Fibroblast of mammary gland (primary cell): ENCODE measurements at places on chromosomes 3 and 15.
A peak's percentile ranks its signal among the peaks of the same experiment; 100 is the strongest.

- no peak for DNase-seq
Measured at GRCh38 chr15:64501396-64501715, 41.0 kb downstream of the ZNF609 start.

DNA sequence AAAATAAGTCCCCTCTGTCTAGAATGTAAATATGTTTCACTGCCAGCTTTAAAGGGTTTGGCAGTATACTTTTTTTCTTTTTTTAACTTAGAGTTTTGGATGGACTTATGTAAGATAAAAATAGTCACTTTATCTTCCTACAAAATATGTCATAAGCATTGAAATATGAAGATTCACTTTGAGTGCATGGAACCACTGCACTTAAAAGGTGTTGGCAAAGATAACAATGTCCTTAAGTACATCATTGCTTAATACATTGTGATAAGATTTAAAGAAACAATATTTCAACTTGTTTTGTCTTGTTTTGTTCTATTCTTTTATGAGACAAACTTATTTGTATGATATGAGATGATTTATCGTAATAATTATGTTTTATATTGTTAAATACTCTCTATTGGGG is 66.3 kb upstream of the NAALADL2 start:
- no peak for DNase-seq

GRCh38 chr15:48333540-48333939 is 2.3 kb downstream of the DUT start:
- DNase-seq: no peak

DNA sequence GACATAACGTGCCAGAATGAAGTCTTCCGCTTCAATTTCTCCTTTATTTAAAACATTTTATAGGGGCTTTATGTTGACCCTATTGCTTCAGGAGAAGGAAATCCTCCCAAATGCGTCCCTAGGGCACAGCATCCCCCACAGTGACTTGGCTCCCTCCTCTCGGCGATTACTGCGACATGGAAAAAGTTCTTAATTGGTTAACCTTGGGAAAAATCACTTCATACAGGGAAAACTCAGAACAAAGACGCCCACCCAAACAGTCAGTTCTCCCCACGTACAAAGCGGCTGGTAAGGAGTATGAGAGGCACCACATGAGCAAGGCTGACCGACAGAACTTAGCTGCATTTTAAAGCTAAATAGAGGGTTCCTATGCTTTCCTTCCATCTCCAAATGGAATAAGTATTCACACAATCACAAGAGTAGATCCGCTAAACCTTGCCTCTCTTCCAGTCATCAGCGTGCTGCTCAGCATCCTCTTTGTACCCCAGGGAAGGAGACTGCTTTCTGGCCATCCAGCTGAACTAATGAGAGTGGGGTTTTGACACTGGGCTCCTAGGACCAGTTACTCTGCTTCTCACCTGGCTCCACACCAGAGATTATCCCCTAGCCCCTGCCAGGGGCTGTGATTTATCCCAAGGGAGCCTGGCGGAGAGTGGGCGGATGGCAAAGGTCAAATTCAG is 415.3 kb upstream of the WNT5A start:
- no peak for DNase-seq

GRCh38 chr3:124878561-124879336 is 8.4 kb downstream of the ITGB5 start:
- DNase-seq: peak; percentile 99

DNA sequence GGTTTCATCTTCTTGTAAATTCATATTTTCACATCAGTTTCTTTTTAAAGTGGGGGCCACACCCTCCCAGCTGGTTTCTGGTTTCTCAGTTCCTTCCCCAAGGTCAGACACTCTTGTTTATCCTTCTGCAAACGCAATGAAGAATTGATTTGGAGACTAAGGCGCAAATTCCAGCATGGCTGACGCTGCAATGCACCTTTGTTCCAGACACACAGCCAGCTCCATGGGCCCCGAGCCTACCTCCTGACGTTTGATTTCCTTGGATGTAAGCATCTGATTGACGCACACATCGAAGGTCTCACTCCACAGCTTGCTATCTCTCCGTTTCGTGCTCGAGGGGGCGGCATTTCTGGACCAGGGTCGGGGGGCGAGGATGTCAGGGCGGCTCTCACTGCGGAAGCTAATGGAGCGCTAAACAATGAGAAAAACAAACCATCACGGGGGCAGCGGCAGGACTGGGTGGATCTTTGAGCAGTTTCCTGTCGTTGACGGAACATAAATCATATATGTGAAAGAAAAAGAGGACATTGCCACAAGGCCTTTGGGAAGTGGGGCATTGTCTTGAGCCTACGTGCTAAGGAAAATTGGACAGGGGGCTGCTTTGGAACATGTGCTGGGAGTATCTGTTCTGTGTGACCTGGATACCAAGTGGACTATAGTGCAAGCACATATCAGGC is 46.9 kb downstream of the ARHGEF3 start:
- no peak for DNase-seq

DNA sequence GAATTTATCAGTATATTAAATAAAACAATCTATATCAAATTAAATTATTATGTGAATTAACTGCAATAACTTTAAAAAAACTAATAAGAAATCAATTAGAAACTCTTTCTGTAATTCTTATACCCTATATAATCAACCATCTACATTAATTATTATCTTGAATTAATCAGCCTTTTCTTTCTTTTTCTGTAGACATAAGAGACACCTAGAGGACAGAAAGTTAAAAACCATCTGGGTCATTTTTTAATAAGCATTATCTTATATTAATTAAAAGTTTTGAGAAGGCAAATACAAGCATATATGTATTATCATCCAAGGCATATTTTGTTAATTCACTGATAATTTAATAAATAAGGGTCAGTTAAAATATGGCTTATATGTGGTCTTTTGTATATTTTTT is 24.2 kb upstream of the SLC25A26 start:
- DNase-seq: peak; percentile 16

DNA sequence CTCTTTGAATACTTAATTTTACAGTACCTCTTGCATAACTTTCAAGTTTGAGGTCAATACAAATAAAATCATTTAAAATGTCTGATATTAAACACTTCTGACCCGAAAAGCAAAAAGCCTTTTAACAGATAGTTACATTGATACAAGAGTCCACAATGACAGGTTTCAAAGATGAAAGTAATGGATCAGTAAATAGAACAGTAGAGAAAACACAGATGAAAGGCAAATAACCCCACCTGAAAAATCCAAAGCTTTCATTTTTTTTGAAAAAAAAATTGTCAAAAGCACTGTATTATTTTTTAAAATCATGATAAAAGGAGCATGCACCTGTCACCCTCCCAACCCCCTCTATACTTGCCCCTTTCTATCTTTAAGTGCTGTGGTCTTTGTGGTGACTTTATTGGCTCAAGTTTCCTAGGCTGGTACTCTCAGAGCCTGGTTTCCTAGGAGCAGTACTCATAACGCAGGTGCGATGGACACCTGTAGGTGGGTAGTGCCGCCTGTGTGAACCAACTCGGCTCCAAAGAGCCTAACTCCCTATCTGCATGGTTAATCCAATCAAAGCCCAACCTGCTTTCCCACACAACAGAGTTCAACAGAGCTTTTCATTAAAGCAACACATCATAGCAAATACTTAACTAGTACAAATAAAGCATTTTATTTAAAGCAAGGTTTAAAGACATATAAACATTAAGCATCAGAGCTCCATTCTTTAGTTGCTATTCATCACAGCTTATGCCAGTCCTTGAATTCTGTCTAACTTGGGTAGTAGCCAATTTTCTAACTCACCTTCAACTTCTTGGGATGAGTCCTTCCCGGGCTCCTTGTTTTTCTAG is 32.2 kb downstream of the LIPC start:
- no peak for DNase-seq

GRCh38 chr3:56135941-56136340 is 332.3 kb downstream of the ERC2 start:
- peak; percentile 50 for DNase-seq

DNA sequence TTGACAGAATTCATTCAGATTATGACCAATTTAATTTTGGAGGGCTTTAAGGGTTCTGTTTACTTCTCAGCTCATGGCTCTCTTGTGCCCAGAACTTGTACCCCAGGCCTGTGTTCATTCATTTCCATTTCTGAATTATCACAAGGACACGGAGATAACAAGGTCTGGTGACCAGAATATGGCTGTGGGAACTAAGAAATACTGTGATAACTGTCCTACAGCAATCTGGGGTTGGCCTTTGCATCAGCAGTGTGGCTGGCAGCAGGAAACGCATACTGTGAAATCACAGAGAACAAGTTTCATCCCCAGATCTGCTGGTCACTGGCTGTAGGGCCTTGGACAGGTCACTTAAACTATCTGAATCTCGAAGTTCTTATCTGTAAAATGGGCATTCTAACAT is 41.8 kb upstream of the TPM1 start:
- DNase-seq: no peak

- DNase-seq: peak; percentile 8
Measured at GRCh38 chr3:104987859-104988258, 378.9 kb upstream of the ALCAM start.

GRCh38 chr15:97547381-97547780 is 413.1 kb upstream of the ARRDC4 start:
- DNase-seq: no peak

GRCh38 chr15:92839696-92840095 is 60.4 kb upstream of the CHD2 start:
- no peak for DNase-seq

DNA sequence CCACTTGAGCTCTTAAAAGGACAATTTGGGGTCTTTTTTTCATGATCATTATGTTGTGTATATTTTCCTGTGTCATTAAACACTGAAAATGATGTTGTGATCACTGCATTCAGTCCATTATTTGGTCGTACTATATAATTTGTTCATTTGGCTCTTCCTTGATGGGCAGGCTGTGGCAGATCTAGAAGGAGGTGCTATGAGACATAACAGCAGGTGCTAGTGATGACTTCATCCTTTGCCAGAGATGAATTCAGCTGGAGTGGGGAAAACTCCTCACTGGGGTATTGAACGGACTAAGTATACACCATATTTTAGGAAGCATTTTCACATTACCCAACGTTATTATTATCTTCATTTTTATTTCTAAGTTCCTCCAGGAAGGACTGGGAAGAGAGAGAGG is 12.0 kb downstream of the CMTM7 start:
- no peak for DNase-seq
